ENCODE measurements at places on chromosomes 4 and X. TPM values are rescaled to one million over a fixed set of nuclear protein-coding genes. Genes with fewer than 3 reads are reported as not detected.

DNA sequence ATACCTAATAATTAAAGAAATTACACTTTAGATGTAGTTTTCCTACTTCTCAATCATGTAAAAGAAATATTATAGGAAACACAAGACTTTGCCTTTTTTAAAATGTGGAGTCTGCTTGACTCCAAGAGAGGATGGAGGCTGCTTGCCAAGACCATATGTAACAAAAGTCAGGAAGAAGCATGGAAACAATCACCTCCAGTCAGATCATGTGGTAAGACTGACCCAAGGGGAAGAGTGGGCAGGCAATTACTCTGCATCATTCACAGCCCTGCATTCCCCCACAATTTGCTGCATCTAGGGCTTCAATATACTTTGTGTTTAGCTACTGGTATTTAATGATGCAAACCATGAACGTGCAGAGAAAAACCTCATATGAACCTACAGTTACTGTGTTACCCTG lies 78.0 kb upstream of the RXFP1 start:
- no peaks in the 10 kb centered on the region for H3K36me3 ChIP-seq
- H3K4me3 ChIP-seq, result no peak overlapping the region

DNA sequence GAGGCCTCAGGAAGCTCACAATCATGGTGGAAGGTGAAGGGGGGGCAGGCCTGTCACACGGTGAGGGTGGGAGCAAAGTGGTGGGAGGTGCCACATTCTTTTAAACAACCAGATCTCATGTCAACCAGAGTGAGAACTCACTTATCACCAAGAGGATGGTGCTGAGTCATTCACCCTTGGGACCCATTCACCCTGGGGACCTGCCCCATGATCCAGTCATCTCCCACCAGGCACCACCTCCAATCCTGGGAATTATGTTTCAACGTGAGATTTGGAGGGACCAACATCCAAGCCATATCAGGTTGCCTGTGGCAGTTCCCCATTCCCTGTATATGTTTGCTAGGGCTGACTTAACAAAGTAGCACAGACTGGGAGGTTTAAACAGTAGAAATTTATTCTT lies 318.4 kb upstream of the CLNK start:
- H3K4me1 ChIP-seq, result no peaks in the 10 kb centered on the region
- no peaks in the 10 kb centered on the region for H3K36me3 ChIP-seq
- DNase-seq, result no peak
- no peak overlapping the region for H3K4me3 ChIP-seq
- no peaks in the 10 kb centered on the region for H3K27me3 ChIP-seq

GRCh38 chrX:99398545-99398944 lies 1011.5 kb downstream of the PCDH19 start:
- H3K4me1 ChIP-seq, result no peaks in the 10 kb centered on the region
- H3K4me3 ChIP-seq, result no peak overlapping the region
- H3K36me3 ChIP-seq, result no peaks in the 10 kb centered on the region
- H3K27ac ChIP-seq, result no peak overlapping the region

GRCh38 chrX:53318766-53319353 lies 37.5 kb upstream of the IQSEC2 start:
- H3K36me3 ChIP-seq, result no peaks in the 10 kb centered on the region
- no peak overlapping the region for H3K4me3 ChIP-seq
- no peak for DNase-seq
- no peaks in the 10 kb centered on the region for H3K27me3 ChIP-seq
- H3K4me1 ChIP-seq, result peaks cover 2% of the 10 kb centered on the region

GRCh38 chrX:119885554-119886428 lies 9.9 kb upstream of the AKAP14 start:
- H3K27ac ChIP-seq, result no peak overlapping the region
- H3K36me3 ChIP-seq, result no peaks in the 10 kb centered on the region
- no peak for DNase-seq
- H3K4me3 ChIP-seq, result no peak overlapping the region
- no peaks in the 10 kb centered on the region for H3K27me3 ChIP-seq

DNA sequence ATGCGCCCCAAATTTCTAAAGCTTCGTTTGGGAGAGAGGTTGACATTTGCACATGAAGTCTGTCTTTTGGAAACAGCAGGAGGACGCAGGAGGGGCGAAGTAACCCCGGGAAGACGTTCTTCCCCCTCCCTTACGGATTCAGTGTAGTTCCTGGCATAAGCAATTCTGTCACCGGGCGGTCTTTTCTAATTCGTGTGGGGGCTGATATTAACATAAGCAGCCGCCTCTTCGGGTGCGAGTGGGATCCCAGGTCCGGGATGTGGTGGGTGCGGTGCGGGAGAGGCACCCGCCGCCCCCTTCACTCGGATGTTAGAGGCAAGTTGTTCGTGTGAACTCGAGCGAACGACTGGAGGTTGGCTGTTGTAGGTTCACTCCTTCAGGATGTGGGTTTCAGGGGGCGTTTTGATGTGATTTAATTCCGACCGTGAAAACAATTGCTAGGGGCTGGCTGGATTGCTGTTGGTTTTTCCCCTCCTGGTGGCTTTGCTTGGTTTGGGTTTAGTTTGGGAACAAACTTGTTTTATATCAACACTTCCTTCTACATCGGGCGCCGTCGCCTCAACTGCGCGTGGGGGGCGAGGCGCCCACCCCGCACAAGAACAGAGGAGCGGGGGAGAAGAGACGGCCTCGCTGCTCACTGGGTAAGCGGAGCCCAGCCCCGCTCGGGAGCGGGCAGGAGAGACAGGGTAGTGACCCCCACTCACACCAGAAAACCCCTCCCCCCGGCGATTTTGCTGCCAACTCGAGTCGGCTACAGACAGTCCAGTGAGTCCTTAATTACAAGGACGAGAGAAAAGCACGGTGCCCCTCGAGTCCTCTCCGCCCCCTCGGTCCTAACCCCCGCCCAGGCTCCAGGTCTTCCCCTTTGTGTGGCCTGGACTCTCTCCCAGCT lies 2.9 kb upstream of the LEF1 start:
- peak; percentile 63 for DNase-seq
- no peak overlapping the region for H3K4me3 ChIP-seq
- no peak overlapping the region for H3K27ac ChIP-seq
- H3K36me3 ChIP-seq, result no peaks in the 10 kb centered on the region
- peaks cover 23% of the 10 kb centered on the region for H3K4me1 ChIP-seq

PNCK gene
- 0.77 TPM for total RNA-seq
